ENCODE measurements at places on chromosomes 7 and 10.
A peak's percentile ranks its signal among the peaks of the same experiment; 100 is the strongest.

GRCh38 chr7:43869006-43869866 is at the start of gene MRPS24:
MRPS24 (minus strand) TSS chr7:43869517; CDS start chr7:43869495, 22 bp downstream.
- DNase-seq = peak; percentile 93

DNA sequence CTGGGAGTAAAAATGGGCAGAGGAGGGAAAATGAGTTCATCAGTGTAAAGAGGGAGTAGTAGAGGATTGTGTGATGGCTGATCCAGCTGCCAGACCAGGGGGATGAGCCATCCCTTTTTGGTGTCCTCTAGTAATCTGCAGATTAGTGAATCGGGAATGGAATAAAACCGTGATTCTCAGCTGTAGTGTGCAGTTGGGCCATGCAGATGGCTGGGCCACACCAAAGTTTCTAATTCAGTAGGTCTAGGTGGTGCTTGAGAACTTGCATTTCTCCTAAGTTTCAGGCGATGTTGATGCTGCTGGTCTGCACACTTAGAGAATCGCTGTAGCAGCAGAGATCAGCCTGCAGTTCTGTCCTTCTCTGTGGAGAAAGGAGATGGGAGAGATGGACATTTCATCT is 22.7 kb downstream of the PDCD11 start:
- no peak for DNase-seq

DNA sequence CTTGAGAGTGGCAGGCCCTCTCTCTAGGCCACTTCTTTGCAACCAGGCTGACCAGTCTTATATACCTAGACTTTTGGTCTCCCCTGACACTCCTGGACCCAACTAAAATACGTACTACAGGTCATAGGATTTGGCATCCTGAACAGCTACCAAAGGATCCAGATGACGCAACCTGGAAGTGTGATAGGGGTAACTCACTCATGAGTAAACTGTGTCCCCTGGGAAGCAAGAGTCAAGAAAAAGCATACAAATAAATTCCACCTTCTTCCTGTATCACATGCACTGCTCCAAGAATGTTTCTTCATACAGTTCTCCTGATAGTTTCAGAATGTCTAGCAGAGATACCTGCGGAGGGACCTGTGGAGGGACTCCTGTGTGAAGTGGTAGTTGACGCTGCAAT is 172.3 kb downstream of the MDFIC start:
- DNase-seq = no peak

- DNase-seq = no peak
Measured at GRCh38 chr7:131238347-131238931, 89.2 kb upstream of the MKLN1 start.

DNA sequence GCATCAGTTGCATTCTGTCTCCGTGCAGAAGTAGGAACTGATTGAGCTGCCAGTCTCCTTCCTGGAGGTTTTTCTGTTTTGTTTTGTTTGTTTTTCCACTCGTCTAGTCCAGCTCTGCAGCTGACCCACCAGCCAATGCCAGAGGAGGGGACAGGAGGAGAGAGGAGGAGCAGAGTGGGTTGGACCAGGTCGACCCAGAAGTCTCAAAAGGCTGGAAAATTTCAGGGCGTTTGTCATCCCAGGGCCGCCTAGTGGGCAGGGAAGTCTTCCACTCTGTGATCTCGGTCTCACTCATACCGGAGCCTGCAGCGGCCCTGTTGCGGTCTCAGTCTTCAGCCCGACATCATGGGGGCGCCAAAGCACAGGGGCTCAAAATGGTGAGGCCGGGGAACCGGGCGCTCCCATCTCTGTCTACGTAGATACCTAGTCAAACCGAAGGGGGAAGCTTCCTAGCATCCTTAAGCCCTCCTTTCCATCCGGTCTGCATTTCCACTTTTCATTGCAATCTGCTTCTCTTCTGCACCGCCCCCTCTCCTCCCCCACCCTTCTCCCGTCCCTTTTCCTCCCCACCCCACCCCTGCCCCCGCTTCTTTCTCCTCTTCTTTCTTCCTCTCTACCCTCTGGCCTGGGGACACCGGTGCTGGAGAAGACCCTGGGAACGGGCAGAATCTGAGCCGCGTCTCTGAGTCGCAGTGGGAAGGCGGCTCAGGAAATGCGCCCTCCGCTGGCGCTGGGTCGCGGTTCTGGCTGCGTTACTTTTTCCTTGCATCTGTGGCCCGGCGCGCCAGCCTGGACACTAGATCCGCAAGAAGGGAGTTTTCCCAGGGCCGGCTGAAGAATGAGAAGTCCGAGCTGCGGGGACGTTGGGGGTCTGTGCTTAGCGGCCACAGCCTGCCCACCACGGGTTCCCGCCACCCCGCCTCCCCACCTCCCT is 16.2 kb upstream of the PAX2 start:
- no peak for DNase-seq

DNA sequence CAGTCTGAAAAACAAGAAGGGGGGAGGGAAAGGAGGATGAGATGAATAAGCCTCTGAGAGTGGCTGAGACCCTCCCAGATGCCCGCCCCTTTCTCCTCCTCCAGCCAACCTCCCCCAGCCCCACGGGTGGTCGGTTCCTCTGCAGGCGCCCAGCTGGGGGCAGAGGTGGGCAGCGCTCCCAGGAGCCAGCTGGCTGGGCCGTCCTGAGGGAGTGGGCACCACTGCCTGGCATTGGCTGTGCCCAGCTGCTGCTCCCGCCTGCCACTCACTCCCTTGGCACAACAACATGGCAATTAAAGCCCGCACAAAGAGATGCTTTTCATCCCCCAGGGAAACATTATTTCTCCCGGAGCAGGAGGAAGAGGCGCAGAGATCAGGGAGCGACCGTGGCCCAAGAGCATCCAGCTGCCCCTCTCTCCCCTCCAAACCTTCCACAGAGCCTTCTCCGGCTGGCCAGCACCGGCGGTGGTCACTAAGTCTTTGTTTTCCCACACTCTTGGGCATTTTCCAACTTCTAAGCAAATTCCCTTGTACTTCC is 107.2 kb downstream of the SPDYE5 start:
- DNase-seq = peak; percentile 73
